ENCODE measurements at places on chromosomes 4 and X.

DNA sequence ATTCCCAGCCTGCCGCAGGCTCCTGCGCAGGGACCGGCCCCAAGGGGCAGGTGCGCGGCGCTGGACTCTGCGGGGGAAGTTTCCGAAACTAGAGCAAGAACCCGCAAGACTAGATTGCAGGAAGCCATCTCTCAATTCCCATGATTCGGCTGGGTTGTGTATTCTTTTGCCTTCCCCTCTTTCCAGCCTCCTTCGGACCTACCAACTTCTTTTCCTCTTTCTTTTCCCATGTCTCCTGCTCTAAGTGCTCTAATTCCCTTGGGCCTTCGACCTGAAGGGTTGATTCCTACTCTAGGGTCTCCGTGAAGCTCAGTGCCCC, 645 bp upstream of the OPHN1 start:
- no peak for DNase-seq

DNA sequence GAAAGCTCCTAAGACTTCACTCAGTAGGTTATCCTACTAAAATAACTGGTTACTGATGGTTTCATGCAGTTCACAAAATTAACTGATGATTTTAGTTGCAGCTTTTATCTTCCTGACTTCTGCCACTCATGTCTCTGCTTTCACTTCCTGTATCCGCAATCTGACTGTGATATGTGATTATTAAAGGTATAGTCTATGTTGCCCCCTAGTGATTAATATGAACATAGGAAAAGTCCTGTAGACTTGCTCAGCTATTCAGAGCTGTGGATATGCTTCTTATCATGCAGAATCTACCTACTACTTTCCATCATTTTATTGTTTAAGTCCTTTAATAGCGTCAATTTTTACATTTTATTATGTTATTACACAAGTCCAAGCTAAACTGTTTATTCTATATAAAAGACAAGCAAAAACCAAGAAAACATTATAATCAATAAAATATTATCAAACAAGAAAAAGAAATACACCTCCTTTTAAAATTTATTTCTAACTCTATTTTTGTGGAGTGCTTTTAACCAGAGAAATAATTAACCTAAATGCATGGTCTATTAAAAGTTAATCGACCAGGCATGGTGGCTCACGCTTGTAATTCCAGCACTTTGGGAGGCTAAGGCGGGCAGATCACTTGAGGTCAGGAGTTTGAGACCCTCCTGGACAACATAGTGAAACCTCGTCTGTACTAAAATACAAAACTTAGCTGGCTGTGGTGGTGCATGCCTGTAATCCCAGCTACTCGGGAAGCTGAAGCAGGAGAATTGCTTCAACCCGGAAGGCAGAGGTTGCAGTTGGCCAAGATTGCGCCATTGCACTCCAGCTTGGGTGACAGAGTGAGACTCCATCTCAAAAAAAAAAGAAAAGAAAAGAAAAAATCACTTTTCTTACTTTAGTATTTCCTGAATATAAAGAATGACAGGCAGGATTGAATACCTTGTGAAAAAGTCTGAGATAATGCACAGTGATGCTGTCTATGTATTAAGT, 40.4 kb upstream of the TLR2 start:
- DNase-seq = peak; percentile 26

GRCh38 chr4:42454755-42455420, 57.6 kb downstream of the SHISA3 start:
- DNase-seq = no peak

DNA sequence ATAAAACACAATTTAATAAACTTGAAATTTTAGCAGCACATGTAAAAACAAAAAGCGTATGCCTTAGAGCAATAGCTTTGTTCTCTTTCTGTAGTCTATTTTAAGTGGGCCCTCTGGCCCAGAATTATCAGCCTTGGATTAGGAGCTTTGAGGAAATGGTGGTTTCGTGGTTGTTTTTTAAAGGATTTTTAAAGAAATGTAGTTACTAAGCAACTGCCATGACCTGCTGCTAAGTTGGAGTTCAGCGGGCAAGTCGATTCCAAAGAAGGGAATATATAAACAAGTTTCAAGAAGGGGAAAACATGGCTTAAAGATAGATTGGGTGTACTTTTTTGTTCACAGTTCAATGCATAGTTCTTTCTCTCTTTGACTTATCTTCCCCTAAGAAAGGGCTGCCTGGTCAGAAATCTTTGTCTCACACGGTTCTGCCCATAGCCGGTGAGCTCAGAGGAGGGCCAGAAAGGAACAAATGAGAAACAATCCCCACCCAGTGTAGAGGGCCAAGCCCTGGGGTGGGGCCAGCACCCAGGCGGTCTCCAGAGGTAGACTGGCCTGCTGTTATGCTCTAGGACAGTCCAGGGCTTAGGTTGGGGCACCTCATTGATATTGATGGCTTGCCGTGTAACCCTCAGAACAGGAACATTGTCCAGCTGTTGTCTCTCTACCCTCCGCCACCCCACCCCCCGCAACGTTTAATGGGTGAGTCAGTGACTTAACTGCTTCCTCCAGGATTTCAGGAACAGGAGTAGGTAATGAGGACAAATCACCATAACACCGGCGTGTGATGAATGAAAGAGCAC, 32.5 kb downstream of the DLG3 start:
- no peak for DNase-seq

DNA sequence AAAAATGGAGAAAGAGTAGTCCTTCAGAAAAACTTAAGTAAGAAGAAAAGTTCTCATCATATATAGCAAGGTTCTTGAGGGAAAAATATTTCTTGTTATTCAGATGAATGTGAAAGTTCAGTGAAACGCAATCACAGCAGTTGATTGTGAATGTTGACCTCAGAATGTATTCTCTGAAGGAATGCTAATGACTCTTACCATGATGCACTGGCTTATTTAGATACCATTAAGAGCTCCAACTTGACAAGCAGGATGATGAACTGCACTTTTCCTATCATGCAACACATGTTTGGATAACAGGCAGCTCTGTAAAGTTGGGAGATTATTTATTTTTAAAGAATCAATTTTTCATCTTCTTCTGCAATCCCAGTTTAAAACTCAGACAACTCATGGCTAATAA, 115.5 kb upstream of the MYOZ2 start:
- peak; percentile 55 for DNase-seq

DNA sequence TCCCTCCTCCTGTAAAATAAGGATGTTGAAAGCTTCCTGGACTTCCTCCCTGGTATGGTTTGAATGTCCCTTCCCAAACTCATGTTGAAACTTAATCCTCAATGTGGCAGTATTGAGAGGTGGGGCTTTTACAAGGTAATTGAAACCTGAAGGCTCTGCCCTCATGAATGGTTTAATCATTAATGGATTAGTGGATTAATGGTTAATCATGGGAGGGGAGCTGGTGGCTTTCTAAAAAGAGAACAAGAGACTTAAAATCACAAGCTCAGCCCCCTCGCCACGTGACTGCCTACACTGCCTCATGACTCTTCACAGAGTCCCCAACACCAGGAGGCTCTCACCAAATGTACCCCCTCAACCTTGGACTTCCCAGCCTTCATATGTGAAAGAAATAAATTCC, 124.6 kb upstream of the ANXA3 start:
- no peak for DNase-seq

- no peak for DNase-seq
Observed at GRCh38 chr4:29540439-29541102, 1179.6 kb upstream of the PCDH7 start.

DNA sequence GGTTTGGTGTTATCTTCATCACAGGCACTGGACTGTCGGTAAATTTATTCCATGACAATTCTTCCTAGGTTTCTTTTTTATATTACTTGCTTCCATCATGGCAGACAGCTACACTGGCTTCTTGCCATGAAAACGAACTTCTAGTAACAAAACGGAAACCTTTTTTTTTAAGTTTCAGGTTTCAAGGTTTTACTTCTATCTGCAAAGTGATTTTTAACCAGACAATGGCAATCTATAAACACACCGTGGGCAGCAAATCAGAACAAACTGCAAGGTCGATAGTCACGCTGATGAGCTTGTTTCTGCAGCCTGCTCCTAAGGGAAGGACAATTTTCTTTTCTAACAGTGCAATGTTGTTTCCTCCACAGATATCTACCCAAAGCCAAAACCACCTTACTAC, 29.9 kb downstream of the XG start:
- no peak for DNase-seq

GRCh38 chr4:78766650-78767049, 9.5 kb upstream of the BMP2K start:
- no peak for DNase-seq

DNA sequence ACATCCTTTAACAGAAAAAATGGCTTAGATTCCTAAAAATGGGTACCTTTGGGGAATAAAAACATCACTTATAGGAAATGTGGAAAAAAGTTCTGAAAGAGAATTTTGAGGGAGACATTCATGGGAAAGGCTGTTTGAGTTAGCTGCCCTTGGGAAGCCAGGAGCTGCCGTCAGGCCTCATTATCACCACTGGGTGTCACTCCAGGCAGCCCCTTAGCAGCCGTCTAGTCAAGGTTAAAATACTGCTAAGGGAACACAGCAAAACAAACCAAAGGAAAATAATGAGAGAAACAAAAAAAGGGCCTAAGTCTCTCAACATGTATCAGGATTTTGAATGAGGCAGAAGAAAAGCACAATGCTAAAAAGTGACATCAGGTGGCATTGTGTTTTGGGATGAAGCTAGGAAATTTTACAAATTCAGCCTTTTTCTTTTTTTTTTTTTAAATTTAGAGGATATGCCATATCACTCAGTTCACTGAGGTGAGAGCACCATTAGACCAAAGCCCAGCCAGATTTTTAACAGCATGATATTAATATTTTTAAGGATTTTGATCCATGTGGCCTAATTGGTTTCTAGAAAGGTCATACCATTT, 235.3 kb downstream of the GPAT3 start:
- peak; percentile 6 for DNase-seq

DNA sequence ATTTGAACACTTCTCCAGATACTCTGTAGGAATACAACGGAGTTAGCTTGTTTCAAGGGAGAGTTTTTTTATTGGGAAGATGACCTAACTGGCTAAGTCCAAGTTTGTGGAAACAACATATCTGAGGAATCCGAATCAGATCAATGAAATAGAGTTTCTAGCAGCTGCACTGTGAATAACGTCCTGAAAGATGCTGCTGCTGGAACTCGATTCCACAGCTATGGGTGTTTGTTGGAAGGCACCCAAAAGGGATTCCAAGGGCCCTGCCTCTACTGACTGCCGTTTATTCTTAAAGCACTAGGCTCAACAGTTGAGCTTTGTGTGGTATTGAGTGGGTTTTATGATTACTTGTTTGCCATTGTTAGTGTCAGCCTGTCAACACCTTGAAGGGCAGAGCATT, 6.6 kb upstream of the GBA3 start:
- no peak for DNase-seq

DNA sequence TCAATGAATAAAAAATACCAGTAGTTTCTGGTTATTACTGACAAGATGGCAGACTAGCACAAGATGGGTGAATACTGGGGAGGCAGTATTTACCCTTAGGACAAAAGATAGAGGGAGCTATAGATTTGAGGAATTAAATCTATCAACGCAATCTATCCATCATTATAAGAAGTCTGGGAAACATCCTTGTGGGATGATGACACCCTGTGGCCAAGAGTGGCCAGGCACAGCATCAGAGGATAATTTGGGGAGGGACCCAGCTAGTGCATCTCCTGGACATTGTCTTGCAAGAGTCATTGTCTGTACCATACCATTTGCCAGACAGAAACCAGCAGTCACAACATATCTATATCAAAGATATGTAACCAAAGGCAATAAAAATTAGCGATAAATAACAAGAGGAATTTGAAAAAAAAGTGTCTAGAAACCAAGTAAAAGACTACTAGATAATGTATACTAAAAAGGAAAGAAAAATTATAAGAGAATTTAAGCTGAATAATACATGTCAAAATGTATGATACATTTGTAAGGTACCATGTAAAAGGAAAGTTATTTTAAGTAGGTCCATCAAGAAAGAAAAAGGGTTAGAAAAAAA, 22.9 kb downstream of the KCTD8 start:
- DNase-seq = no peak

DNA sequence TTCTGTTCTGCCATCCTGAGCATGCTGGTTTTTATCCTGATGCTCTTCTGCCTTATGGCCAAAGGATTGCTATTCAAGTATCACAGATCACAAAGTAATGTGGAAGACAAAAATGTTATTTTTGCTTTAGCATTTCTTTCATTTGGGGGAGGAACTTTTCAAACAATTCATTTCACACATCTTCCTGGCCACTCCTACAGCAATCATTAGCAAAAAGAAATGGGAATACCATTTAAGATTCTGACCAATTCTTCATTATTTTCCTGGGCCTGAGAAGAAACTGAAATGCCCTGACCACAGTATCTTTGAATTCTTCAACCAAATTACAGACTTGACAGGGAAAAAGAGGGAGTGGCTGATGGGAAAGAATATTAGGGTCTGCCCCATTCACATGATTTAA, 38.0 kb upstream of the GRID2 start:
- no peak for DNase-seq

- no peak for DNase-seq
Observed at GRCh38 chr4:157172011-157172410, 48.5 kb upstream of the GRIA2 start.

GRCh38 chr4:141571362-141571761, 65.0 kb upstream of the IL15 start:
- DNase-seq = no peak

GRCh38 chr4:45345558-45345957, 619.2 kb upstream of the GNPDA2 start:
- DNase-seq = no peak

DNA sequence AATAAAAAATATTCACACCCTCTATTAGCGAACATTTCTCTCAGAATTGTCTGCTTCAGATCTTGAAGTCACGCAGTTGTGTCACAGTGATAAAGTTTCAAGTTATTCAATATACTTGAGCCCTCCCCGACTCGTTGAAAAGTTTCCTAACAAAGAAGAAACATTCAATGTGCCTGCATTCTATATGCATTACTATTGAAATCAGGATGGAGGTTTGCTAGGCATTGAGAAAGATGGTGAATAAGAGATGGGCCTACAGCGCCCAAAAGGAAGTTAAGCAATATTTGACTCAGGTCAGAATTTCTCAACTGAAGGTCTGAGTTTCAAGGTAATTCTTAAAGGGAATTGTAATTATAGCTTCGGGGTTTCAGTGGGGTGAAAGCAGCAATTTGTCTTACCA, 6.1 kb downstream of the TCEANC start:
- DNase-seq = no peak

DNA sequence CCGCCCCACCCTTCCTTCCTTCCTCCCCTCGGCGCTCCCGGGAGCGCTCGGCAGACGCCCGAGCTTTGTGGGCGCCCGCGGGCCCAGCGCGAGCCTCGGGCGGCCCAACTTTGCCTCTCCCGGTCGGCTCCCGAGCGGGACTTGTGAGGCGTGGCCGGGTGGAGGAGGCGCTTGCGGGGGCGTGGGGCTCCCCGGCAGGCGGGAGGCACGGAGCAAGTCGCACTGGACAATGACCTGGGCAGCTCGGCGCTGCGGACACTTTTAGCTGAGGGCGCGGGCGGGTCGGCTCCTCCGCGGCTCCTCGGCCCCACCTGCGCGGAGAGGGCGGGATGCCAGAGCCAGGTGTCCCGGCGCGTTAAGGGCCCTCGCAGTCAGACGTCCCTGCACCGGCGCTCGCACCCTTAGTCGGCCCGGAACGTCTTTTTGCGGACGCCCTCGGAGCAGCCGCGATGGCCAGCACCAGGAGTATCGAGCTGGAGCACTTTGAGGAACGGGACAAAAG, 385 bp downstream of the DCLK2 start:
- no peak for DNase-seq

- no peak for DNase-seq
Observed at GRCh38 chrX:24262309-24262708, 51.6 kb downstream of the SUPT20HL2 start.

GRCh38 chr4:118322831-118323502, 29.8 kb downstream of the PRSS12 start:
- no peak for DNase-seq

Measured in fibroblast of skin of left biceps (primary cell).